Hematopoietic multipotent progenitor cell treated with erythropoietin and hydrocortisone succinate and interleukin-3 and kit ligand, for 4 days (in vitro differentiated cells): ENCODE measurements at places on chromosomes 1 and 21.

- DNase-seq: no peak
Measured at GRCh38 chr1:70415882-70416281, 4.8 kb downstream of the CTH start.

DNA sequence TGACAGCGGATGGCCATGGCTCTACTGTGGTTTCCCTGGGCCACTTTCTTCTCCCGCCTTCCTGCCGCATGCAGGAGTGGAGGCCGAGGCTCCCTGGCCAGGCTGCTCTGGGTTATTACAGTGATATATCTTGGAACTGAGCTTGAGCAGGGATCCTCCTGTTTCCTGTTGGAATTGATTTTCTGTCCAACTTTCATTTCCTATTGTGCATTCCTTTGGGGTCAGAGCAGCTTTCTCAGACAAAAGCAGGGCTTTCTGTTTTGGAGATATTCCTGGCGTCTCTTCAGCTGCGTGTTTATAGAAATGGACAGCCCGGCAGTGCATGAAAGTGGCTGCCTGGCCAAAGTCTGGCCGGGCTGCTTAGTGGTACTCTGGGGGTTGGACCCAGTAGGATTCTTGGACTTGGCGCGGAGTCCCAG is 146.4 kb downstream of the KIF26B start:
- DNase-seq: no peak

GRCh38 chr1:167900907-167901306 is 13.0 kb downstream of the ADCY10 start:
- DNase-seq: no peak

DNA sequence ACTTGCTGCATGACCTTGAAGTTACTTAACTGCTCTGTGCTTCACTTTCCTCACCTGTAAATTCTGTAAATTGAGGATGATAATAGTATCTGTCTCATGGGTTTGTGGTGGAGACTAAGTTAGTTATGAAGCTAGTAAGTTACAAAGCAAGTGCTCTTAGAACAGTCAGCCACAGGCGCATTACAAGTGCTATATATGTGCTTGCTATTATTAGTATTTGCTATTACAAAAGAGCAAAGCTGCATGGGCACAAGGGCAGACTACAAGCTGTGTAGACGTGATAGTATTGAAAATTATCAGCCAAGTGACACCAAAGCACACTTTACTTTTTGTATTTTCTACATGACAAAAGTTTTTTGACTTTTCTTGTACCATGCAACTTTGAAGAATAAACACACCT is 150.9 kb upstream of the CTTNBP2NL start:
- DNase-seq: no peak

- DNase-seq: peak; percentile 38
Measured at GRCh38 chr1:169110236-169110635, 3.7 kb downstream of the ATP1B1 start.

DNA sequence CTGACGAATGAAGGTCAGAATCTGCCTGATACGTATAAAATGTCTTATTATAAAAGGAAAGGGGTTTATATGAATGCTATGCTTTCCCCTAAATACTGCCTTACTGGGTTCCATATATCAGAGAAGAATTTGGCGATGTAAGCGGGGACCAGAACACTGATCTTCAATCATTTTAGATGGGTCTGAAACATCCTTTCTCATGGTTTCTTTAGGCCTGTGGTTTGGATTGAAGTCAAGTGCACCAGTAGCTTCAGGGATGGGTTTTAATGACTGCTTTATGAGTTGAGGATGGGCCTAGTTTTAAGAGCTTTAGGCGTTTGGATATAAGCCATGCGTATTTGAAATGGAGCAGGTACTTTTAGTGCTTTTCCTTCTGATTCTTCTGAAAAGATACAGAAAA is 6.9 kb downstream of the FMN2 start:
- no peak for DNase-seq

- DNase-seq: no peak
Measured at GRCh38 chr21:44985441-44986401, 45.9 kb downstream of the SLX9 start.

DNA sequence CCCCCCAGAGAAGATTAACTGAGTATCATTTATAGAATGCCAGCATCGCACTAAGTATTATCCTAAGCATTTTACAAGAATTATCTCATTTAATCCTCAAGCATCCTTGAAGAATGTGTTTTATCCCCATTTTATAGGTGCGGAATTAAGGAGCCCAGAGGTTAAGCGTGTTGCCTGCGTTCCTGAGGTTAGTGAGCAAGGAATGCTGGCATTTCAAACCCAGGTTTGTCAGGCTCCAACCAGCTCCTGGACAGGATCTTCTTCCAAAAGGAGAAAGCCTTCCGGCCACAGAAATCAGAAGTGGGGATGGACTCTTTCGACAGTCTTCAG is 82.3 kb downstream of the SSBP3 start:
- no peak for DNase-seq

DNA sequence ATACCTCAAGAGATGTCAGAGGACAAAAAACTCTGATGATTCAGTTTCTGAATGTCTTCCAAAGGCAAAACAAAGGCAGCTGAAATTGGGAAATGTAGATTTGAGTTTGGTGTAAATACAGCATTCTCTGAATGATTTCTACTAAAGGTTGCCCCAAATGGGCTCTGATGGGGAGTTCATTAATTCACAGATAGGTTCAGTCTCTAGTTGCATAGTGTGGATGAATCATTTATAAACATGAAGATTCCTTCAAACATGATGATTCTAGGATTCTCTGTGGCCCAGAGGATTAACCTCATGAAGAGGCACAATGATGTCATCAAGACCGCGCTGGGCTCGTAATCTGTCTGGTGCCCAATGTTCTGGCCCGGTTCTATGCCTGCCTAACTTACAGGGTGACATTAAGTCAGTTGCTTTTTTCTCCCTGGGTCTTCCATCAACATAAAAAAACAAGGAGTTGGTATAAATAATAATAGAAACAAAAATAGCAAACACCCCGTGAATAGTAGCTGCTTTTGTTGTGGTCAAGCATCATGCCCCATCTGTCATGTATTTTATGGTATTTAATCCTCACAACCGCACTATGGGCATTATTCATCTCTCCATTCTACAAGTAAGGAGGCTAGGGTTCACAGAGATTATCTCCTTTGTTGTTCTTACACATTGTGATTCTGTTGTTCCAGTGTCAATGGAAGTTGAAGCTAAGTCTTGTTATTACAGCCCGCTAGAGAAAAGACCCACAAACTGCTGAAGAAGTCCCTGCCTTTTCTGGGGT is 509.6 kb upstream of the USP24 start:
- no peak for DNase-seq

- DNase-seq: no peak
Measured at GRCh38 chr1:5225707-5226704, 571.6 kb downstream of the AJAP1 start.

DNA sequence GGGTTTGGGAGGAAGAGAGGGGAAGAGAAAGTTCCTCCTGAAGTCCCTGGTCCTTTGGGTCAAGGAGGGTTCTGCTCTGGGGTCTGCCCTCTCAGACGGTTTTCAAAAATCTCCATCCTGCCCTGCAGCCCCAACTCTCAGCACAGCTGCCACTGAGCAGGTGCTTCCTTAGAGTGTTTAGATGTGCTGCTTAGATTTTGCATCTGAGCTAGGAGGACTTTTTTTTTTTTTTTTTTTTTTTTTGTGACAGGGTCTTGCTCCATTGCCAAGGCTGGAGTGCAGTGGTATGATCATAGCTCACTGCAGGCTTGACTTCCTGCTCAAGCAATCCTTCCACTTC is 324.9 kb upstream of the POU3F1 start:
- no peak for DNase-seq

- DNase-seq: no peak
Measured at GRCh38 chr1:74328851-74329250, 93.7 kb downstream of the TNNI3K start.

GRCh38 chr1:6819246-6820040 is 34.2 kb downstream of the CAMTA1 start:
- DNase-seq: no peak
